ENCODE measurements at places on chromosomes 7 and 10.

DNA sequence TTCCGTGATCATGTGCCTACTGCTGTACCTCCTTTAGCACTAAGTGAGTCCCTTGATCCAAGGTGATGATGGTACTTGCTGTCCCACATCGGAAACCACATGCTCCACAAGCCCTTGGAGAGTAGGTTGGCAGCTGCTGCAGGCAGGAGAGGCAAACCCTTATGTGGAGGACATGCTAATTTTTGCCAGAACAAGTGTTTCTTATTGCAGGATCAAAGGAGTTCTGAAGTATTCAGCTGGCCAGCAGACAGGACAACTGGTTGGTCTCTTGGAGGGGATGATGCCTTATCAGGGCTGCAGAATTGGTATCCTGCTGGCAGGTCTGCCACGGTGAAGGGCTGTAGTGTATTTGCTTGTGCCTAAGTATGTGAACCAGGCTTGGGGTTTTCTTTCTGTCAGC lies 36.8 kb downstream of the NACAD start:
- DNase-seq = no peak

DNA sequence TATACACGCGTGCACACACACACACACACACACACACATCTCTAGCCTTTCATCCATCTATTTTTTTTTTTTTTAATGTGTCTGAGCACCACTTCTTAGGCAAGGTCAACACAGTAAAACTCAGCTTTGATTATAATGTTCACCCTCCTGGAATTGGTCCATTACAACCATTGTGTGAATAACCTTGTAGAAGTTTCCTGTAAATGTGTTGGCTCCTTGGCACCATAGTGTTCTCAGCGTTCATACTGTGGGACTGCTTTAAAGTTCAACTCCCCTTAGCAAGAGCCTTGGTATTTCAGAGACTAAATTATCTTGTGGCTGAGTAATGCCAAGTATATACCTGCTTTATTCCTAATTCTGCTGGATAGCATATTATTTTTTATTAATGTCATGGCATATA lies 106.3 kb upstream of the PRPS1L1 start:
- no peak for DNase-seq

- no peak for DNase-seq
Observed at GRCh38 chr10:95691281-95691680, 2.4 kb downstream of the TCTN3 start.

DNA sequence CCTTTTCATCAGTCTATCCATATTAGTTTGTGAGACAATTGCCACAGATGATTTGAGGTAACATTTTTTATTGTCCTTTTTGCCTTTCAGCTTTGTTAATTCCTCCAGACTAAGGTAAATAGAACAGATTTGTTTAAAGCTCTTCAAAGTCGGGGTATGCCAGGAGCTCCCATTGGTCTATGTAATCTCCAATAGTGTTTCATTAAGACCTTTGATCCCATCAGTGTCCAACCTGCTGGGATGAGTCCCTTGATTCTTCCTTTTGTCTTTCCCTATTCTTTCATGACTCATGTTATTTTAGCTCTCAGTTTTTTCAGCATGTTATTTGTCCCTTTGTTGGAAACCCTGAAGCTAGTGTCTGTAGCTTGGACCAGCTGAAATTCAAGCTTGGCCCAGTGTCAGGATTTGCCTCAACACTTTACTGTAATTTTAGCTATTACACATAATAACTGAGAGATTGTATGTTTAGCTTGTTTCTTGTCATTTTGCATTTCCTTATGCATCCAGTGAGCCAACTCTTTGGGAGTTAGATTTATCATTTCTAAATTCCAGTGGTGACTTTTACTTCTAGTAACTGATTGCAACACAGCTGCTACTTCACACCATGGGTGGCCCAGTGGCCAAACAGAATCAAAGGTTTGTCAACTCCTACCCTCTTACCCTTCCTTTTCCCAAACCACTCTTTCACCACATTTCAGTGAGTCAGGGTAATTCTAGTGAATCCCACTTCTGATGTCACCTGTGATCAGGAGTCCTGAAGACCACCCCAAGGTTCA lies 15.3 kb downstream of the AGBL3 start:
- no peak for DNase-seq

Measured in cortex of kidney (tissue), 1 donor.